ENCODE measurements at places on chromosomes 6 and 20.

DNA sequence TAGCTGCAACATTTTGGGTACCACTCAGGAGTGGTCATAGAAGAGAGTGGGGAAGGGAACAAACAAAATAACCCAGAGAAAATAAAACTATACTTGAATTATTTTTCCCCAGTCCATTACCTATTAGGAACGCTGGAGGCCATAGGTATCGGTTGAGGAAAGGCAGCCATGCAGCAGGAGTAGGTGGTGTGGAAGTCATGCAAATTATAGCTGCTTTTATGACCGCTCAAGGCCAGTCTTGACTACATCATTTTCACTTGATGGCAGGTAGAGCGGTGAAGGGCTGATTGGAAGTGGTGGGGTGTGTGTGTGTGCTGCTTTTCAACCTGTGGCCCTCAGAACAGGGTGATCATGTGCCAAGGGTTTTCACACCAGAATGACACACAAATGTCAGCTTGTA is 36.5 kb upstream of the KIF13A start:
- no peak for DNase-seq

GRCh38 chr20:50346374-50347283 is 156.0 kb downstream of the CEBPB start:
- DNase-seq: peak; percentile 71

- DNase-seq: no peak
Observed at GRCh38 chr6:20416567-20417345, 15.1 kb downstream of the E2F3 start.

DNA sequence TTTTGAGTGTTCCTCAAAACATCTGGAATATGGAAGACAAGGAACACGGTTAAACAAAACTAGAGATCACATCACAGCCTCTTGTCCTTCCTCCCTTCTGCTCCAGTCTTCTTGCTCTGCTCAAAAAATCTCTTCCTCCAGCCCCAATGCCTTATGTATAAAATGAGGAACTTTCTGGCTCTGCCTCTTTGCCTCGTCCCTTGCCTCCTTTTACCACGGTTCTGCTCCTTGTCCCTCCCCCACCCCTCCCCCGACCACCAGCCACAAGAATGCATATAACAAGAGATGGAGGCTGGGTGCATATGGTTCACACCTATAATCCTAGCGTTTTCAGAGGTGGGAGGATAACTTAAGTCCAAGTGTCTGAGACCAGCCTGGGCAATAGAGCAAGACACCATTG is 43.6 kb downstream of the PLAGL2 start:
- DNase-seq: no peak

- DNase-seq: no peak
Observed at GRCh38 chr6:148497257-148497656, 154.6 kb downstream of the SASH1 start.

DNA sequence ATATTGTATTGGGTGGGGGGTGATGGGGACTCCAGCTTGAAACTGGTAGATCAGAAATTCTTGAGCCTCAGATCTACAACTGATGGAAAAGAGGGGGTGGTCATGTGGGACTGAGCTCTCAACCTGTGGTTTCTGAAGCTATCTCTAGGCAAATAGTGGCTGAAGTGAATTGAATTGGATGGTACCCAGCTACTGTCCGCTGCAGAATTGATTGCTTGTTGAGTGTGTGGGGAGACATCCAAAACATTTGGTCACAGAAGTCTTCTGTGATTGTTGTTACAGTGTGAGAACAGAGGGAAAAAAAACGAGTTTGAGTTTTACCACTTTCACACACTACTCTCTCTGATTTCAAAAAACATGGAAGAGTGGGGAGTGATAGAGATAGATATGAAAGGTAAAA is 14.8 kb downstream of the CDS2 start:
- no peak for DNase-seq

DNA sequence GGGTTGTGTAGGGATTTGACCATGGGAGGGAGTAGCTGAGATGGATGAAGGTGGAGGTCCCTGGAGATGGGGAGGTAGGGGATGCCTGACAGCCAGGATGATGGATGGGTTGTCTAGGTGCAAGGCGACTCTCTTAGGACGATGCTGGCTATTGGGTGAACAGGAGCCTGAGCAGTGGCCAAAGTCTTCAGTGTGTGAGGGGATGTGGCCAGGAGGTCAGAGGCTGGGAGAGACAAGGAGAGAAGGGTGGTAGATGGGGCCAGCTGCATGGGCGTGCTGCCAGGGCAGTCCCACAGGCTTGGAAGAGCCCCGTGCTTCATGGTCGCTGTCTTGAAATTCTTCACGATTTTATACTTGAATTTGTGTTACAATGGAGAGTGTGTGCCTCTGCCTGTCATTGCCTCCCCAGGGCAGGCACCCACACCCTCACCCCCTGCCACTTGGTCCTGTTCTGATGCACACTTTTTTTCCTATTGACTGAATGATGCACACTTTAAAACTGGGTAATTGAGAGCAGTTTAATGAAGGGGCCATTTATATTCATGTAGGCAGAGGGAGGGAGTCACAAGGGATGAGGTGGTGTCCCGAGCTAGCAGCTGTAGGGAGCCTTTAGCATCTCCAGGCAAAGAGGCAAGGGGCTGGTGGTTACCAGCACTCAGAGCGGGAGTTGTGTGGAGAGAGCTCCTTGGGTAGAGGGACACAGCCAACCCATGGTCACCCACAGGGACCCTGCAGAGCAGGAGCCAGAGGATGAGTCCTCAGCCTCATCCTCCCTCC is 120.7 kb downstream of the DHX35 start:
- DNase-seq: no peak

DNA sequence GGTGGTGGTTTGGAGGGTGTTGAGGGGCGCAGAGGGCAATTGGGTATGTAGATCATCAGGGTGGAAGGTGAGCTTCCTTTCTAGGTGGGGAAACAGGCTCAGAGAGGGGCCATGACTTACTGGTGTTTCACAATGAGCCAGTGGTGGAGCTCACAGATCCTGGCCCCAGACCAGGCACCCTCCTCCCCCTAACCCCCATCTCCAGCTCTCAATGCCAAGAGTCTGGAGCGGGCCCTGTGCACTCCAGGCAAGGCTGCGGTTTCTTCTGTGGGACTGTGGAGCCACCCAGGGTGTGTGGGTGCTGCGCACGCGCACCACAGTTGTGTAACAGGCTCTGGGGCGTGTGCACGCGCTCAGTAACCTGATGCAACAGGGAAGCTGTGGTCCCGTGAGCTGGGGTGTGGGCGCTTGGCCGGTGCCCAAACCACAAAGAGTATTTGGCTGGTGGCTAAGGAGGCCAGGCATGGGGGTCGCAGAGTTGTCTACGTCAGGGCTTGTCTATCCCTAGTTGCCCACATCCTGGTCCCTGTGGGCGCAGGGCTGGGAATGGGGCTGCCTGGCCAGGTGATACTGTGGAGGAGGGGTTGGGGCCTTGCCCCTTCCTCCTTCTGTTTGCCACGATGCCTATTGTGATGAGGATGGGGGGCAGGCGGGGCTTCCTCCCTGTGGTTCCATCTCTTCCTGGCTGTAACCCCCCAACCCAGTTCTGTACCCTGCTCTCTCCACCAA is 37.5 kb upstream of the MRPS18A start:
- peak; percentile 30 for DNase-seq

- no peak for DNase-seq
Observed at GRCh38 chr6:6584310-6585002, 4.1 kb upstream of the LY86 start.

DNA sequence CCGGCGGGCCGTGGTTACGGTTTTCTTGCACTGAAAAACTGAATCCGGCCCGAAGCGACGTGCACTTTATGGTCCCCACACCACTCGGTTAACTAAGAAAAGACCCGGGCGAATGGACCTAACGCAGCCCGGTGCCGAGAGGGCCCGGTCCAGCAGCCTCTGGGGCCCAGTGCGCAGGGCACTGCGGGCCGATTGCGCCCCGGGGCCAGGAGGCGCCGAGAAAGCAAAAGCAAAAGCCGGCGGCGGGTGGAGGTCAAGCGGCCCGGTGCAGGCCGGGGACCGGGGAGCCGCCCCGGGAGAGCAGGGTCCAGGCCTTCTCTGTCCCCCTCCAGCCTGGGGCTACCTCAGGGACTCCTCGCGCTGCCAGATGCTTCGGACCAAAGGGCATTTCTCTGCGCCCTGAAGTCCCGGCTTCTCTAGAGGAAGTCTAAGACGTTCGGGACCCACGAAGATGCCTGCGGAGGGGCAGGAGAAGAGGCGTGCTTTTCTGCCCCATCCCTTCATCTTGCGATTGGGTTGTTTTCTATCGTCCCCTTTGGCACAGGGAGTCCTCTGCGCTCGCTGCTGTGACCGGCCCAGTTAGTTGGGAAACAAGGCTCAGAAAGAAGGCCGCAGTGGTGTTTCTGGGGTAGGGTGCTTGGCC is 4.4 kb downstream of the FOXF2 start:
- DNase-seq: no peak

GRCh38 chr6:5338177-5338960 is 77.1 kb downstream of the FARS2 start:
- DNase-seq: no peak
